ENCODE measurements at places on chromosomes 7 and 10.

DNA sequence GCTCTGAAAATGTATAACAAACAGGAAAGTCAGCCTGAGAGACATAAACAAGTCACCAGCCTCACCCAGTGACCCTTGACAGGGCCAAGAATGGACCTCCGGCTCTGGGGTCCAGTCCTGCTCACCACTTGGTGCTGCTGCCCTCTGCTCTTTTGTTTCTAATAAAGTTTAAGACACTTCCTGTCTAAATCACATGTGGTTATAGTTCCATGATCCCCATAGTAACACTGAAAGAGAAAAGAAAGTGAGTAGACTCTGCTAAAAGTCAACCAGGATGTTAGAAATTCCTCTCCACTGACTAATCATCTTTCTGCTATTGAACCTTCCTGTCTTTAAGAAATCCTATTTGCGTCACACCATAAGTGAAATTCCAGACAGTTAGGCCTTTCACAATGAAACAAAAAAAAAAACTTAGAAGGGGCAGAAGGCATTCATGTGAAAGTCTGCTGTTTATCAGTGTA lies 179.2 kb upstream of the BET1 start:
- no peak for DNase-seq

DNA sequence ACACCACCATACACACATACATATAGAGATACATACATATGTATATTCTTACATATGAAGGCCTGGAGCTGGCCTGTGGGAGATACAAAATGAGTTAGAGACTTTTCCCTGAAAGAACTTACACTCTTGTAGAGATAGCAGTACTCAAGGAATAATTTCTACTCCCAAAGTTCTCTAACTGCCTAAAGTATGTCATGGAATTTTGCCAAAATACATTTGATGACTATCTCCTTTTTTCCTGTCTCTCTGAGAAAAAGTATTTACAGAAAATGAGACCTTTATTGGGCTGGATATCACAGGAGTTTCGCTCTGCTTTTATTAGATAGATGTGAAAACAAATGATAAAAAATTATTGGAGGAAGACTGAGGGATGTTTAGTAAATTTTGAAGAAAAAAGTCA lies 220.1 kb downstream of the POU6F2 start:
- no peak for DNase-seq

DNA sequence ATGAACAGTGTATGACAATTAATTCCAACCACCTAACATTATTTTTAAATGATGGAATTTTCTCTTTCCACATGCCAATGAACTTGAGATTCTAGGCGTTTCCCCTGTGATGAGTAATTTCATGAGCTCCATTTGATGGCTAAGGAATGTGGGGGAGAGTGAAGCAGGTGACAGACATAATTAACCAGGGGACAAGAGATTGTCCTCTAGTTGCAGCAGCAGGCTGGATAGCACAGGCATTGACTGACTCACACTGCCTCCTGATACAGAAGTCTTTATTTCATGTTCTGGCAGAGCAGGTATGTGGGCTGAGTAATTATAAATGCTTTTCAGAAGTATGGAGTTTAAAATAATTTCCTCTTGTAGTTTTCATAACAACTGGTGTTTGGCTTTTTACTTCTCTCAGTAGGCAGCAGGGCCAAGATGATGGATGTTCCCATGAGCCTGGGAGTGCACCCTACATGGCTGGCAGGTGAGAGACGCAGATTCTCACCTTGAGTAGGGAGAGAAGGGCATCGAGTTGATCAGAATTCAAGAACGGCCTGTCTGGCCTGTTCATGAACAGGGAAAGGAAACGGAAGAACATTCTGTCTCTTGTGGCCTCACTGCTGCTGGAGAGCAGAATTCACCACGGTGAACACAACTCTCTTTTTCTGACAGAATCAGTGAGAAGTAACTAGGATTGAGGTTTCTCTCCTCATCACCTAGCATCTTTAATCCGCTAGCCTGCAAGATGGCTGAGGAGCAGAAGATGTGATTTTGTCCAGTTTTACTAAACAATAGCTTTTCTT lies 118.8 kb downstream of the AOAH start:
- DNase-seq = no peak

DNA sequence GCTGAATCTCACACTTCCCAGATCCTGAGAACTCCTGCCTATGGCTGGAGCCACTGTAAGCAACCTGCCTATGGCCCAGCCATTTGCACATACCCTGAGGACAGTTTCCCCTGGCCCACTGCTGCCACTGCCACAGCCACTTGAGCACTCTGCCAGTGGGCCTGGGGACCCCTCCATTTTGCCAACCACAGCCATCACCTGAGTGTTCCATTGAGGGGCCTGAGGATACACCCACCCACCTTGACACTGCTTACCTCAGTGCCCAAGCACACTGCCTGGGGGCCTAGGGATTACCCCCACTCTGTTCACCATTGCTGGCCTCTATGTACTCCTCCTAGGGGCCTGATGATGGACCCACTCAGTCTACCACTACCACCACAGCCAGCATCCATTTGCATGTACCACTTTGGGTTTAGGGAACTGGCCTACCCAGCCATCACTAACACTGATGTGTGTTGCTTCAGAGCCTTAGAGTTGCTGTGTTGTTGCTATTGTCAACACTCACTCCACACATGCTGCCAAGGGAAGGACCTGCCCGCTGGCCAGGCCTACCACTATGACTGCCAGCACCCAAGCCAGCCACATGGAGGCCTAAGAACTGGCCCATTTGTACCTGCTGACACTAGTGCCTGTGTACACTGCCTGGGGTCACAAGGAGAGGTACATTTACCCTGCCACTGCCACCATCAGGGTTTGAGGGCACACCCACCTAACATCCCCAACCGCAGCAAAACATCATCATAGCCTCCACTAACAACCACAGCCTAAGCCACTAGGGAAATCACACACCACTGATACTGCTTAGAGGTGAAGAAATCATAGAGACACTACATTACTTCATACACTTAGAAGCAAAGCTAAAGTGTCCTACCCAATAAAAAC lies 45.9 kb upstream of the ANTXRL start:
- DNase-seq = no peak

DNA sequence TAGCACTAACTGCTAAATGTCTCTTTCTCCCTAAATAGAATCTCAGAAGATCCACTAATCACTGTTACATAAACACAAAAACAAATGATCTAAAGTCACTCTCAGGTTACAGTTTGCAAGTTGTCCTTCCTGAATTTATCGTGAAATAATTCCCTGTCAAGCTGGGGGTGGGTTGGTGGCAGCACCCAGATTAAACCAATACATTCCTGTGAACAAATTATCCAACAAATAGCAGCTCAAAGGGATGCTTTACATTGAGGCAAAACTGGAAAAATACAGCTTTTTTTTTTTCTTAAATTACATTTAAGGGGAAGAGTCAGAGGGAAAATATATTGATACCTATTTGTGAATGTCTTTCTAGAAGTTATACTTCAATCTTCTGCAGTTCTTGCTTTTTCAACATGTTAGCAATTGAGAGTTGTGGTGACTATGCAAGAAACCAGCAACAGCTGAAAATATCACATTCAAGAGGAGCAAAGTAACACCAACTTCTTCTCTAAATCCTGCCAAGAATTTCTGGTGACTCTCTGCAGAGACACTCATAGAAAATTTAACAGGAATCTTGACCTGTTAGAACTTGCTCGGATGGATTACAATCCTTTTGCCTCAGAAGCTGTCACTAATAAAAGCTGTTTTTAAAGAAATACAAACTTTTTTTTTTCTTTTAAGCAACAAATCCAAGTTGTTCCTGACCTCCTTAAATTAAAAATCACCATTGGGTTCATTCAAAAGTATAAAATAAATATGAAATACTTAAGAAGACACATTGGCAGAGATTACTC lies 18.9 kb downstream of the LMOD2 start:
- no peak for DNase-seq

DNA sequence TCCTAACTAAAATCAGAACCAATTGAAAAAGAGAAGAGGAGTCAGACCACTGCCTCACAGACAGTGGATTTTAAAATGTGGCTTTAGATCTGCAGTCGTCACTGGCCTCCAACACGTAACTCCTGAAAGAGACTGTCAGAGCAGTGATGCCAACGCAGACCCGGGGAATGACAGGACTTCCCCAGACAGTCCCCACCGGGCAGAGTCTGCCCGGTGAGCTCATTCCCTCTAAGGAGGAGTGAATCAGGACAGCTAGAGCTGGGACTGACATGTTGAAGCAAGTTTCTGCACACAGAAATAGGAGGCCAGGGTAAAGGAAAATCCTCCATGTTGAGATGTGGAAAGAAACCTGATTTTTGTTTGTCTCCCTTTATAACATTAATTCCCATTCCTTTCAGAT lies 105.0 kb downstream of the TES start:
- no peak for DNase-seq

DNA sequence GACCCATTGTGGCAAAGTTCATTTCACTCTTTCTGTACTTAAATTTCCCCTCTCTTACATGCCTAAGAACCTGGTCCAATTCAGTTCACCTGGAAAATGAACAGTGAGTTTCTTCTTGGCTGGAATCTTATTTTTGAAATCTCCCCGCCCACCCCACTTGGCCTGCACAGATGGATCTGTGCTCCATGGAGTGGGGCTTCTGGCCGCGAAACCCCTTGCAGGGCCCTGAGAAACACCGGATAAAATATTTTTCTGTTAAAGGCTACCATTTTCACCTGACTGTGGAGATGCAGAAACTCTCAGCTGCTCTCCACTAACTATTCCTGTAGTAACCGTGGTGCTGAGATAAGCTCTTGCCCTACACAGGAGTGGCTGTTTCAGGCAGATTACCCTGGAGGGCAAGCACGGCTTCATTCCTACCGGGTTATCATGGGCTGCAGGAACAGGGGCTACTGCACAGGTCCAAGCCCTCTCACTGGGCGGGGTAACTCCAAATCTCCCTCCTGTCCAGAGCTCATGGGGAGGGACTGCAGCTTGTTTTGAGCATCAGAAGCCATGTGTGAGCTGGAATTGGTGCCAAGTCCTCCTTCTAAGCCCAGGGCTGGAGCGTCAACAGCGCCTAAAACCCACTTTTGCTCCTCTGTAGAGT lies 118.9 kb downstream of the PRPF18 start:
- no peak for DNase-seq

GRCh38 chr7:94492601-94493000 lies 17.0 kb upstream of the CASD1 start:
- no peak for DNase-seq

- DNase-seq = no peak
Observed at GRCh38 chr7:140635345-140635744, 5.3 kb downstream of the DENND2A start.

GRCh38 chr10:7520507-7521485 lies 110.0 kb upstream of the SFMBT2 start:
- DNase-seq = no peak

DNA sequence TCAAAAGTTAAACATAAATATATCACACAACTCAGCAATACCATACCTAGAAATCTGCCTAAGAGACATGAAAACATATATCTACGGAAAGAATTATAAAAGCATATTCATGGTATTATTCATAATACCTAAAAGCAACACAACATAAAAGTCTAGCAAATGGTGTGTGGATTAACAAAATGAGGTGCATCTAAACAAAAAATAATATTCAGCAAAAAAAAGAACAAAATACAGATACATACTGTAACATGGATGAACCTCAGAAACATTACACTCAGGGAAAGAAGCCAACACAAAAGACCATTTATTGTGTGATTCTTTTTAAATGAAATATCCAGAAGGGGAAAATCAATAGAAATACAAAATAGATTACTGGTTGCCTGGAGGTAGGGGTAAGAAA lies 155.0 kb downstream of the IMMP2L start:
- no peak for DNase-seq
